ENCODE measurements at places on chromosomes 7 and 10. TPM values are rescaled to one million over a fixed set of nuclear protein-coding genes. Genes with fewer than 3 reads are reported as not detected.

Gene ADCYAP1R1
- 1.4 TPM for total RNA-seq

Gene ZNF467
- total RNA-seq: 7.0 TPM

Gene PRR15
- 0.40 TPM for total RNA-seq

Gene TUBAL3
- 0.40 TPM for total RNA-seq

Gene LGI1
- not detected for total RNA-seq

DNA sequence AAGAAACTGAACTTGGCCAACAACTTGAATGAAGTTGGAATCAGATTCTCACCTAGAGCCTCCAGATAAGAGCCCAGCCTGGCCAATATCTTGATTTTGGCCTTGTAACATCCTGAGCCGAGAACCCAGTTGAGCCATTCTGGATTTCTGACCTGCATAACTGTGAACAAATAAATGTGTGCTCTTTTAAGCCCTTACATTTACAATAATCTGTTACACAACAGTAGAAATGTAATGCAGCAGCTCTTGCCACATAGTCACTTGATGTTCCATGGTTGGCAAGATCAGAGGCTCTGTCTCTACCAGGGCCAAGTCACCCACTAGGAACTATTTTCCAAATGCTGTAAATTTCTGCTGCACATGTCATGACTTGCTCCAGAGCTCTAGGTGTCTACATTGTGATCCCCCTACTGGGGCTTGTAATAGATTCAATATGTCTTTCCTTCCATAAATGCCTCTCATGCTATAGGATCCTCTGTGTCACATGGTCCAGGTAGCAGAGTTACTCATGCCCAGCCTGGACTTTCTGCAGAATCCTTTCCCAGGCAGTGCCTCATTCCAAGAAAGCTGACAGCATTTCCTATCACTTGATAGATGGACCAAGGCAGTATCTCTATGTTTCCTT lies 11.4 kb upstream of the RBM20 start:
- no peak for DNase-seq

DNA sequence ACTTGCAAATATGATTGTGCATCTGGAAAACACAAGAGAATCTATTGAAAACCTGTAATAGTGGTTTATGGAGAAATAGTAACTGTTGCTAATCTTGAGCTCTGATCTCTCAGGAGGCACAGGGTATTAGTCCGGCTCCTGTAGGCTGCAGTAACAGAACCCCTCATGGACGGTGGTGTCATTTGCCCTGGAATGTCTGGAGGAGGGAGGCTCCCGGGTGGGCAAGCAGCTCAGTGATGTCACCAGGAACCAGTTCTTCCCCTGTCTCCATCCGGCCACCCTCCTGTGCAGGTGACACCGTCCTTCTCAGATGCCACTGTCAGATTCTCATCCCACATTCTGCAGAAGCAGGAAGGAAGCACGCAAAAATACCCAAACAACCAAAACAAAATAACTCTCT lies 29.3 kb downstream of the INPP5A start:
- DNase-seq: no peak

- DNase-seq: no peak
These were observed 230.6 kb upstream of the CHRM2 start for GRCh38 chr7:136637813-136638212.

- peak; percentile 54 for DNase-seq
These were observed 39.6 kb downstream of the CLEC2L start for GRCh38 chr7:139562961-139563565.

Measured in cardiac septum (tissue), 1 donor.